ENCODE measurements at places on chromosomes 4 and X.

GRCh38 chr4:1846580-1846979, 9.4 kb downstream of the LETM1 start:
- DNase-seq: no peak

GRCh38 chr4:2510351-2511259, 25.8 kb upstream of the FAM193A start:
- no peak for DNase-seq

GRCh38 chrX:56130436-56130835, 101.7 kb upstream of the KLF8 start:
- DNase-seq: no peak

GRCh38 chrX:18769812-18770573, 62.5 kb downstream of the PPEF1 start:
- no peak for DNase-seq

GRCh38 chrX:31445542-31445941, 373.7 kb upstream of the FTHL17 start:
- no peak for DNase-seq

DNA sequence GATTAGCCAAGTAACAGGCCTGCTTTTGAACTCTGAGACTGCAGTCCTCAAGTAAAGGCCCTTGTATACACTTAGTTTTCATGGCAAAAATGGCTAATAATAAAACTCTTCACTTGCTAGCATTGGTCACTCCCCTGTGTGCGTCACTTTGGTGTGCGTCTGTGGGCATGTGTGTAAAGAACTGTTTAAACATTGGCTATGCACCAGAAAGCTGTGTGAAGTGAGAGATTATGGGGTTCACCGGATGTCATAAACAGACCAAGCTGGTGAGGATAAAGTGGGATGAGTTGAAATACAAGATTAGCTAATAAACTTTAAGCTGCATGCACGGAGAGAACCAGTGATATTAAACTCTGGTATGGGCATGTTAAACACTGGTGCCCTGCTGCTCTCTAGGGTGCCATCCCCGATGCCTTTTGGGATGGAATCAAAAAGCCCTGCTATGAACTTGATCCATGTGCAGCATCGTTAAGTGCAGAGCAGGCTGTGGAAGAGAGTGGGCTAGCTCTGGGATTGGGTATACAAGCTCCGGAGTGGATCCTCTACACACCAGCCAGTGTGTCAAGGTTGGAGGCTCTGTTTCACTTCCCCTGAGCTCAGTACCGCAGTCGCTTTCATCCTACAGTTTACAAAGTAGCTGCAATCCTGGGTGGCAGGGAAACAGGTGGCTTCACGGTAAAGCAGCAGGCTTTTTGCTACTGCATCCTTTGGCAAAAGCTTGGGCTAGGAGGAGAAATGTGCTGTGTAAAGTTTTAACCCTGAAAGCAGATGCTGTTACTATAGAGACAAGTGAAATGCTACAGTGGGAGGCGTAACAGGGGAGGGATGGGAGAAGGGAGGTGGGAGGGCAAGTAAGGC, 108.3 kb upstream of the SLC4A4 start:
- DNase-seq: no peak

- no peak for DNase-seq
These were observed 6.6 kb downstream of the KIT start for GRCh38 chr4:54664400-54664799.

DNA sequence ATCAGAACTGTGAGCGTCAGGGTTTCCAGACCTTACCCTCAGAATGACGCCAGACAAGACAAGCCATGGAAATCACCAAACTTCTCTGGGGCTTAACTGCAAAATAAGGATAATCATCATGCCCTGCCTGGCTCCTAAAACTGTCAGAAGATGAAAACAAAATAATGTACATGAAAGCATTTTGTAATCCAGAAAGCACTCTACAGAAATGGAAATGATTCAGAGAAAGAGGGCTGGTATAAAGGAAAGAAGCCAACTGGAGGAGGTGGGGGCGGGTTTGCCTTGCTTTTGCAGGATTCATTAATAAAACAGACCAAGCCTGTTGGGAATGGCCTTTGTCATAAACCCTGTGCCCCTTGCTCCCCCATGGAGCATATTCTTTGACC, 47.3 kb downstream of the SEPSECS start:
- no peak for DNase-seq

GRCh38 chrX:54042609-54043021, 1.7 kb downstream of the PHF8 start:
- peak; percentile 7 for DNase-seq

DNA sequence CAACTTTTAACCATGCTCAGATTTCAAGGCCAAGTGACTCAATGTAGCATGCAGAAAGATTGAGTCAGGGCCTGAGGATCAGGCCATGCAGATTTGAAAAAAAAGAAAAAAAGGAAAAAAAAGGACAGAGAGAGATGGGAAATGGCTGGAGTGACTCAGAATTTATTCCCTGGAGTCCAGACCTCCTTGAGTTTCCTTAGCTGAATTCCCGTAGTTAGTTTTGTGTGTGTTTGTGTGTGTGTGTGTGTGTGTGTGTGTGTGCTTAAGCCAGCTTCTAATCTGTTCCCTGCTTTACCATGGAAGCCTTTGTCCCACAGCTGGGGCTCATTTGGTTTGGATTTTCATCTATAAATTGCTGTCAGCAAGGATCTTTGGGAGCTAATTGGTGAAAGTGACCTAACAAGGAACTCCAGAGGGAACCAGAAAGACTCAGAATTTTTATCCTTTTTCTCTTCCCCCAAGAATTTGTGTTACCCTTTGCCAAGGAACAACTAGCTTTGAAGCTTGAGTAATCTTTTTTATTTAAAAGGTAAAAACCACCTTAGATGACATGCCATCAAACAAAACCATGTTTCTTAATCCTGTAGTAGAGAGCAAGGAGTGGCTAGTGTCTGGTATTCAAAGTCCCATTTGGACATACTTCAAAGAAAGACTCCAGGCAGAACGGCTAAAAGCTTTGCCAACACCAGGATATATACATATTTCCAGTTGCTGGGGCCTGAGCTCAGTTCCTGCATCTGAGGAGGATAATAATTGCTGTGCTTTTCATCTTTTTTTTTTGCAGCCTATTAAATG, 109.0 kb upstream of the DDIT4L start:
- no peak for DNase-seq

DNA sequence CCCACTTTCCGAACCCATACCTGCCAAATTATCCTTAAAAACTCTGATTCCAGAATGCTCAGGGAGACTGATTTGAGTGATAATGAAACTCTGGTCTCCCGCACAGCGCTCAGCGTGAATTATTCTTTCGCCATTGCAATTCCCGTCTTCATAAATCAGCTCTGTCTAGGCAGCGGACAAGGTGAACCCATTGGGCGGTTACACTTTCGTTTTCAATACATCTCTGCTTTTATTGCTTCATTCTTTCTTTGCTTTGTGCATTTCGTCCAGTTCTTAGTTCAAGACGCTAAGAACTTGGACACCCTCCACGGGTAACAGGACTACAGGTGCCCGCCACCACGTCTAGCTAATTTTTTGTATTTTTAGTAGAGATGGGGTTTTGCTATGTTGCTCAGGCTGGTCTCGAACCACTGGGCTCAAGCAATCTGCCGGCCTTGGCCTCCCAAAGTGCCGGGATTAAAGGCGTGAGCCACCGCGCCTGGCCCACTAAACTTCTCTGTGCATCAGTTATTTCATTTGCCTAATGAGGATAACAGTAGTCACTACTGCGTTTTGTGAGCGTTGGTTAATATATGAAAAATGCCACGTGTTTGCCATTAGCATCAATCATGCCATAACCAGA, 936 bp upstream of the PGK1 start:
- no peak for DNase-seq

GRCh38 chr4:174217273-174218126, 66.0 kb downstream of the FBXO8 start:
- DNase-seq: no peak

DNA sequence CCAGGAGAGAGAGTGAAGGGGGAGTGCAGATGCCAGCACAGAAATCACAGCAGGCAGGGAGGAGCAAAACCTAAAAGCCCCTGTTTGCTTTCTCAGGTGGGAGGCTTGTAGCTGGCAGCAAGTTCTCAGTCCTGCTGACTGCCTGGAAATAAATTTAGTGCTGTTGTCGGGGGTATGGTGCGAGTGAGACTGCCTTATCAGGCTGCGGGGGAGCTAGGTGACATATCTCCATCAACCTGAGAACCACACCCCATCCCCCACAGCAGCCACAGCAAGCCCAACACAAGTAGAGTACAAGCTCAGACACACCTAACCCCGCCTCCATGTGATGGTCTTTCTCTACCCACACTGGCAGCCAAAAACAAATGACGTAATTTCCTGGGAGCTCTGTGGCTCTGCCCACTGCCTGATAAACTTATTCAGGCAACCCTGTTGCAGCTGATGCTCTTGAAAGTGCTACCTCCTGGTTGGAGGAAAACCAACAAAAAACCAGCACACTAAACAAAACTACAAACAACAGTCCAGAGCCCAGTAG, 953.4 kb upstream of the NDST4 start:
- DNase-seq: no peak

- DNase-seq: no peak
These were observed 56.9 kb downstream of the ATG4A start for GRCh38 chrX:108148524-108148923.

- DNase-seq: no peak
These were observed 36.8 kb downstream of the GPRIN3 start for GRCh38 chr4:89270792-89271191.

DNA sequence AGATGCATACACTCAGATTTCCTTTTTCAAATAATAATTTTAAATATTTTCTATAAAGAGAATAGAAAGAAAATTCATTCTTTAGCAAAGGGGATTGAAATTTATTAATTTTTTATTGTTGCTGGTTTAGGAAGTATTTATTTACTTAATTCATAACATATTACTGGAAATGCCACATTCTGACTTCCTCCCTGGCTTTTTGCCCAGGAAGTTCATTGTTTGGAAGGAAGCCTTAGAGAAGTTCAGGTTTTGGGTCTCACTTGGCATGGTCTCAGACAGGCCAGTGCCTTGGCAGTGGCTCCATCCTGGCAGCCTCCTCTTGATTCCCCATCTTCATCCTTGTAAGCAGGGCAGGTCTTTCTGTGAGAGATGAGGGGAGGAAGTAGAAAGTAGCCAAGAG, 50.5 kb downstream of the IL15 start:
- DNase-seq: no peak

DNA sequence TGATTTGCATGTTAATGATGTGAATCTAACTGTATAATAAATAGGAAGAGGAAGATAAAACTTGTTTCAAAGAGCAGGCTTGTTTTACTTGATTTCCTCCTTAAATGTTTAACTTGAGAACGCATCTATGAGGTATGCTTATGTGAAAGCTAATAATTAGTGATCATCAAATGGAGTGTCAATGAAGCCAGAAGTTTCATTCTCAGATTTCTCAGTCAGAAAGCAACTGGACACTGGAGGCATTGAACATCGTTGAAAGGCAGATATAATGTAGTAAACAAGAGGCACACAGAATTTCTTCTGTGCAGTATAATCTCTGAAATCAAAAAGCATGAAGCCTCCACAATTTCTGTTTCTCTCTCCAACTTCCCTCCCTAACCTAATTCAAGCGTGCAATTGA, 672.9 kb downstream of the ADGRL3 start:
- no peak for DNase-seq

- no peak for DNase-seq
These were observed 75.1 kb downstream of the BLTP1 start for GRCh38 chr4:122227202-122227601.

DNA sequence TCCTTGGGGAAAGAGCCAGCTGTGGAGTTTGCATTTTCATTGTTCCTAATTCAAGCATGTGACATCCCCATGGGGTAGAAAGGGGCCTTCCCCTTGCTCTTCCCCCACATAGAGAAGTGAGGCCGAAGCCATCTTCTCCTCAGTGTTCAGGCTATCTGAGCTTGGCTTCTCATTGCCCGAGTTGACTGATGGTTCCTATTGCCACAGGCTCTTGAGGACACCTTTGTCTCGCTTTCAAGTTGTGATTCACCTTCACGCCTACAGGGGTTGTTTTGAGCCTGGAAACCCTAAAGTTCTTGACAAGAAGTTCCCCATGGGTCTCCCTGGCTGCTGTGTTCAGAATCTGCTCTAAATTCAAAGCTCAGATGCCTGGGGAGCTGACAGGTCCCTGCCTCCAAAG, 25.0 kb downstream of the CCNQ start:
- DNase-seq: no peak

DNA sequence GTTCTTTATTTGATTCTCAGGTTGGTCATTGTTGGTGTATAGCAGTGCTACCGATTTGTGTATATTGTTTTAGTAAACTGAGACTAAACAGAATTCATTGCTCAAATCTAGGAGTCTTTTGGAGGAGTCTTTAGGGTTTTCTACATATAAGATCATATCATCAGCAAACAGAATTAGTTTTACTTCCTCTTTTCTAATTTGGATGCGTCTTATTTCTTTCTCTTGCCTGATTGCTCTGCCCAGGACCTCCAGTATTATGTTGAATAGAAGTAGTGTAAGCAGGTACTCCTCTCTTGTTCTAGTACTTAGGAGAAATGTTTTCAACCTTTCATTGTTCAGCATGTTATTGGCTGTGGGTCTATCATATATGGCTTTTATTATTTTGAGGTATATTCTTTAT, 92.6 kb downstream of the IQCM start:
- DNase-seq: no peak

GRCh38 chr4:5998333-5998936, 19.8 kb downstream of the C4orf50 start:
- DNase-seq: no peak
